Right forelimb (tissue), 1 donor: ENCODE measurements at places on chromosomes 7 and 10.

DNA sequence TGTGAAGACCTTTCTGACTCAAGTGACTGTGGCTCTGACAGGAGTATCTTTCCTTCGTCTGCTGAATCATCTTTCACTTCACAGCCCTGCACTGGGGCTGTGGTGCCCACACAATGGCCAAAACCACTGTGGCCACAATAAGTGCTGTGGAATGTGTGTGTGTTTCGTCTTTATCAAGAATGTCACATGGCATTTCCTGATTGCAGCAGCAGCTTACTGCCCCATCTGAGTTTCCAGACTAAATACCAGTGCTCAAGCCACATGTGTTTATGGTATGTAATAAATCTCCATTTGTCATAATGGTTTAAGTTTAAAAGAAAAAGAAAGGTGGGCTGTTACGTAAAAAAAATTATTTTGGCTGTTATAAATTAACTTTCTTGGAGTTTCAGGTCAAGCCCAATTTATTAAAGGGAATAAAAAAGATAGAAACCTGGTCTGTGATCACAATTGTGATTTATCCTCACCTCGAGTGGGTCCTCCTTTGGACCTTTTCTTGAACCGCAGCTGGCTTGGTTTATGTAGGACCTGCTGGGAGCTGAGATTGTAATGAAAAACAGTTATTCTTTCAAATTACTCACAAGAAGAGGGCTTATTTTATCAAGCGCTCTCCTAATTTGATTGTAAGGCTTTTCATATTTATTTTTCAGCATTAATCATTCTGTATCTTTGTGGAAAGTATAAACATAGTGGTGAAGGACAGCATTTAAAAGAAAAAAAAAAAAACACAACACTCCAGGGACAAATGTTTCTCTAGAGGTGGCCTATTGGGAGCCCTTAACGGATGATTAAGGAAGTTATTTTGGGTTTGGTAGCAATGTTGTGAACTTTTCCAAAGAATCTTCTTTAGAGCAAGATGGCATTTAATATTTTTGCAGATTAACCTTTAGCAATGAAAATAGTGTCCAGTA lies 116.2 kb downstream of the LRMDA start:
- no peak for DNase-seq

DNA sequence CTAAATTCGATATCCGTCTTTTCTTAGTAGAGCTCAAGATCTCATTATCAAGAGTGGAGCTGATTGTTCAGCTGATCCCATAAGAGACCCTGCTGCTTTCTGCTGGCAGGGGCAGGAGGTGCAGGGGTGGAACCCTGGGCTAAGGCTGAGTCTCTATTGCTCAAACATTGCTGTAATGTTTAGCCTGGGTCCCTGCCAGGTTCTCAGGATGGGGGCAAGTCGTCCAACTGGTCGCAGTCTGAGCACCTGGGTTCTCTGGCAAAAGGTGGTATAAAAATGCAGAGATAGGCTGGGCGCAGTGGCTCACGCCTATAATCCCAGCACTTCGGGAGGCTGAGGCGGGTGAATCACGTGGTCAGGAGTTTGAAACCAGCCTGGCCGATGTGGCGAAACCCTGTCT lies 62.0 kb upstream of the NRBF2 start:
- DNase-seq: no peak

- peak; percentile 34 for DNase-seq
Measured at GRCh38 chr10:3412071-3412582, 239.5 kb upstream of the PITRM1 start.

- DNase-seq: no peak
Measured at GRCh38 chr10:6603142-6604125, 23.4 kb upstream of the PRKCQ start.

- no peak for DNase-seq
Measured at GRCh38 chr10:82660205-82660604, 785.2 kb downstream of the NRG3 start.

GRCh38 chr10:95363303-95363912 lies 72.6 kb upstream of the PDLIM1 start:
- no peak for DNase-seq

DNA sequence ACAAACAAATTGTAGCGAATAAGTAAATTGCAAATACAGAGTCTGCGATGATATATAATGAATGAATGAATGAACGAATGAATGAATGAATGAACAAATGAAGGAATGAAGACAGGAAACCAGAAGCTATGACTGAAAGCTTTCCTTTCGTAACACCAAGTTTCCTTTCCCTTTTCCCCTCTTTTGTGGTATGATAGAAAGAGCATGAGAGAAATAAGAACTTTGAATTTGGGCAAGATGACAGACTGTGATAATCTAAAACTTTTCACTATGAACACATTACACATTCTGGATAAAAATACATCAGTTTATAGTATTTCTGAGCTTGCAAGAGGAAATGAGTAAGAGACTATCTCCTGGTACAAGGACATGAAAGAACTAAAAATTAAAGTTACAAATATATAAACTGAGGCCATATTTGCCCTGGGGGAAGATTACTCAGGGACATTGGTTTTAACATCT lies 8.4 kb upstream of the UCN3 start:
- DNase-seq: no peak

DNA sequence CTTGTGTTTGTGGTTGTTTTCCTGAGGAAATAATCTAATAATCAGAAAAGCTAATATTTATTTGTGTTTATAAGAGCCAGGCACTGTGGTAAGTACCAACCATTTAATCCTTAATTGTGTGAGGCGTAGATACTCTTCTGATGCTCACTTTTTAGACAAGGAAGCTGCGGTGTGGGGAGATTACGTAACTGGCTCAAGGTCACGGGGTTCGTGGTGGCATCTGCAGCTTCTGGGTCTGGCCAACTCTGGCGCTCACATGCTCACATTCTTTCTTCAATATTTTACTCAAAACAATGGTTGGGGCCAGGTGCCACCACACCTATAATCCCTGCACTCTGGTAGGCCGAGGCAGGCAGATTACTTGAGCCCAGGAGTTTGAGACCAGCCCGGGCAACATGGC lies 77.6 kb downstream of the RALA start:
- no peak for DNase-seq

- DNase-seq: no peak
Measured at GRCh38 chr7:148699782-148700629, 1.3 kb downstream of the CUL1 start.

DNA sequence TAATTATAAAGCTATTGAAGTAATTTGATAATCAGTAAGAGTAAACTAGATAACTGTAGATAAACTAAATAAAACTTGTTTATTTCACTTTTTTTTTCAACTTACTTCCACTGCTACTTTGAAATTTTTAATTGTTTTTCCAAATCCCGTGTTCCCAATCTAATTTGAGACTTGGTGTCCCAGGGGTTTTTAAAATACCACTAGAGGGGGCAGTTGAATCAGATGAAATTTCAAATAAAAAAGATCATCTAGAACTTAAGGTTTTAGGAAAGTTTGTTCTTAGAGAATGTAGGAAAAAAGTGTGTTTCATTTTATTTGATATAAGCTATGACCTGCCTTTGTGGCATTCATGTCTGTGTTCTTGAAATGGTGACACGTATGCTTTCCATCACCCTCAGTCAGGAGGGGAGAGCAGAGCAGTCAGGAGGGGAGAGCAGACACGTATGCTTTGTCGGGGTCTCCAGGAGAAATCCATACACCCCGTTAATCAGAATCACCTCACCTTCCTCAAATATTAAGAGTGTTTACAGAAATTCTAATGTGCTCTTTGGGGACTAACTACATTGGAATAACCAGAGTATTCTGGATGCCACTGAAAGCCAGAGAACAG lies 49.9 kb downstream of the C10orf67 start:
- DNase-seq: no peak

DNA sequence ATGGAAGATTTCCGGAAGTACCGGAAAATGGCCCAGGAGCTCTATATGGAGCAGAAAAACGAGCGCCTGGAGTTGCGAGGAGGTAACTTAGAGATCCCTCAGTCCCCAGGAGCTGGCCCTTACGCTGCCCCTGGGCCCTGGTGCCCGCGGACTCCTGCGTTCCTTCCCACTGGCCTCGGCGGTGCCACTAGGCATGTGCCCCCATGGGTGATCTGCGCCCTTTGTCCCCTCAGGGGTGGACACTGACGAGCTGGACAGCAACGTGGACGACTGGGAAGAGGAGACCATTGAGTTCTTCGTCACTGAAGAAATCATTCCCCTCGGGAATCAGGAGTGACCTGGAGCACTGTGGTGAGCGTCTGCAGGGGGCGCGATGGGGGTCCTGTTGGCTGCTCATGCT lies 24.2 kb upstream of the CHST12 start:
- no peak for DNase-seq

GRCh38 chr7:39567294-39567693 lies 1.1 kb downstream of the YAE1 start:
- DNase-seq: no peak

- DNase-seq: no peak
Measured at GRCh38 chr7:111011520-111011919, 79.4 kb upstream of the LRRN3 start.

GRCh38 chr7:294440-295154 lies 4.6 kb downstream of the FOXL3 start:
- DNase-seq: no peak

DNA sequence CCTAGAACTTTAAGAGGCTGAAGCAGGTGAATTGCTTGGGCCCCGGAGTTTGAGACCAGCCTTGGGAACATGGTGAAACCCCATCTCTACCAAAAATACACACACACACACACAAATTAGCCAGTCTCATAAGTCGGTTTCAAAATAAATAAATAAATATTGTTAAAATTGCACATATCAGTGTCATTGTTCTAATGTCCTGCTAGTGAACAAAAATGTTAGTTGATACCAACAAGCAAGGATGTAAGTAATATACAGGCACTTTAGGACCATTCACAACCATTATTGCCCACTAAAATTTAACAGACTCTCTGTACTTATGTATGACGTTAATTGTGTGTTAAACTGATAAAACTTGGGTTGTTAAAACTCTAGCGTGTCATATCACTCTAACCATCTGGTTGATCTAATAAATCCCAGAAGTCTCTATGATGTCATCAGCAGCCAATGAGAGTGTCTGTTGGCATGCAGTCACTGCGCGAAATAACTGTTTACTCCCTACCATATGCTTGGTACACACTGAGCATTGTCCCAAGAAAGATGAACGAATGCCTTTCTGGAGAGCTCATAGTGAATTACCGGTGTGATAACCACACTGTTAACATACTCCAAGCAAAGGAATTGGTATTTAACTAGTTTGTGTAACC lies 30.4 kb upstream of the OTUD1 start:
- no peak for DNase-seq

DNA sequence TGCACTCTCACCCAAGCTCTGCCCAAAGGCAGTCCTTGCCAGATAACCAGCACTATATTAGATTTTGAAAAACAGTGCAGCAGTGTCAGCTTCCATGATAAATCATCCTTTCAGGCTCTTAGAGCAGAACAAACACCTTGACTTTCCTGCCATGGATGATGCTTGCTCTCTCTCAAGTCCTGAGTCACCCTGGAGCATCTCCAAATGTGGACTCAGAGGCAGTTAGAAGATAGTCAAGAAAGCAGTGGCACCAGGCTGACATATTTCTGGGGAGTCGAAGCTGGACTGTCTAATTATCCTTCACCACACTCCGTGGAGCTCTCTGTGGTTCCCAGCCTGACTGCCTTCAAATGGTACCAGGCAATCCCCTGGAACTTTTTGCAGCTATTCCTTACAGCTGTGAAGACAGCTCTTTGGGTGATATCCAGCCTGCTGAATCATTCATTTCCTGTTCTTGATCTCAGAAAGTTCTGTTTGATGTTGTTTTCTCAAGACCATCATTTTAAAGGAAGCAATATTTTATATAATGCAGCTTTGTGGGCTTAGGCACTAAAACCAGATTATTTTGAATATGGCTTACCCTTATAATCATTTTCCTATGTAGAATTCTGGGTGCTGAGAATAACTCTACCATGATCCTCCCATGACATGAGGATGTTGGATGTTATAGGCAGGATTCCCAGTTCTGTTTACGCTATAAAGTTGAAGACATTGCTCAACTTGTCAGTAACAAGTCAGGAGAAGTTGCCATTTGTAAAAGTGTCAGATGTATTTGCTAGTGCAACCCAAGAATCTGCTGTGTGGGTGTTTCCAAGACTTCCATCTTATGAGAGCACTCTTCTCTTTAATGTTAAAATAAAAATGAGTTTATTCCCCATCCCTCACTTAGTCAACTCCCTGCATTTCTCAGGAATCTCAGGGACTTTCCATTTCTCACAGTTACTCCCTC lies 233.8 kb downstream of the C7orf25 start:
- no peak for DNase-seq
